ENCODE measurements at places on chromosomes 12 and 14.

- DNase-seq, result no peak
Observed at GRCh38 chr12:52634266-52635056, 16.1 kb upstream of the KRT73 start.

GRCh38 chr12:29762637-29763300, 21.0 kb downstream of the TMTC1 start:
- DNase-seq, result no peak

DNA sequence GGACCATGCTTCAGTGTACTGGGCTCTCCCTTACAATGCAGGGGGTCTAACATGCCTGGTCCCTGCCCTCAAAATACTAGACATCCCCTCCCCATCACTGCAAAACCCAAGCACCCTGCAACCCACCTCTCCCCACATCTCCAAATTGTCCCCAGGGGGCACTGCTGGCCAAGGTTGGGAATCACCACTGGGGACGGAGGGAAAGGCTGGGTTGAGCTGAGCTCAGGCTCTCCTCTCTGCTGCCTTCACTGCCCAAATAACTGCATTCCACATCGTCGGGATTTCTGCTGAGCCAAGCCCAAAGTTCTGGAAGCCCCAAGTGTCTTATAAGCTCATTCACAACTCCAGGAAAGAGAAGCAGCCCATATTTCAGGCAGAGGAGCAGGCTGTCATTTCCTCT, 69.6 kb downstream of the NT5DC3 start:
- DNase-seq, result no peak

DNA sequence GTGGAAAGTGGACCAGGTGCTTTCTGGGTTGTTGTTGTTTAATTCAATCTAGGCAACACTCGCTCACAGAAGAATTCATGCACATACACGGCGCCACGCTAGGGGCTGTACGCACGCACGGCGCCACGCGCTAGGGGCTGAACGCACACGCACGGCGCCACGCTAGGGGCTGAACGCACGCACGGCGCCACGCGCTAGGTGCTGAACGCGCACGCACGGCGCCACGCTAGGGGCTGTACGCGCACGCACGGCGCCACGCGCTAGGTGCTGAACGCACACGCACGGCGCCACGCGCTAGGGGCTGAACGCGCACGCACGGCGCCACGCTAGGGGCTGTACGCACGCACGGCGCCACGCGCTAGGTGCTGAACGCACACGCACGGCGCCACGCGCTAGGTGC, 54.3 kb downstream of the NINJ2 start:
- no peak for DNase-seq

GRCh38 chr12:99644629-99645028, 2.9 kb upstream of the GARIN6 start:
- no peak for DNase-seq

Measured in effector CD4-positive, alpha-beta T cell (primary cell).